ENCODE measurements at places on chromosomes 6 and 20.

GRCh38 chr6:51855310-51856082 lies 231.9 kb downstream of the PKHD1 start:
- peak; percentile 42 for DNase-seq

DNA sequence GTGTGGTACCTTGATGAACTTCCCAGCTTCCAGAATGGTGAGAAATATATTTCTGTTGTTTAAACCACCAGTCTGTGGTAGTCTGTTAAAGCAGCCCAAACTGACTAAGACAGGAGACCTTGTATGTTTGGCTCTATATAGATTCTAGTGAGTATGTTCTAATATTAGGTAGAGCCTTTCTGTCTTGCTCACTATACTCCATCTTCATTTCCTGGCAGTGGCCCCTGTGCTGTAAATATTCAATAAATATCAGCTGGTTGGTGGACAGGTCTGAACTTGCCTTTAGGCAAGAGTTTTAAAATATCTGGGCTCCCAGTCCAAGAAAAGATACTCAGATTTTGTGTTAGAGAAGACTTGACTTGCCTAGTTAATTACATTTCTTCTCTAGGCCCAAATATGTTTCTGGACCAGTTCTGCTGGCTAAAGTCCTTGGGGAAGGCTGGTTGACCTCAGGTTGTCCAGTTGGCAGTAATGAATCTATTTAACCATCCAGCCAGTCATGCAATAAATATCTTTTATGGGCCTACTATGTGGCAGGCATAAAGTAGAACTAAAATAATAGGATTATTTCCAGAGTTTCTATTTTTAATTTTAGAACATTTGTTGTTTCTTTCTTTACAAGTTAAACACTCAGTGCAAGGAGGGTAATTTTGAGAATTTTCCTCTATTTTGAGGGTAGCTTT lies 22.3 kb downstream of the PPP1R14C start:
- no peak for DNase-seq

- DNase-seq: no peak
Observed at GRCh38 chr6:168990019-168990751, 263.5 kb downstream of the THBS2 start.

DNA sequence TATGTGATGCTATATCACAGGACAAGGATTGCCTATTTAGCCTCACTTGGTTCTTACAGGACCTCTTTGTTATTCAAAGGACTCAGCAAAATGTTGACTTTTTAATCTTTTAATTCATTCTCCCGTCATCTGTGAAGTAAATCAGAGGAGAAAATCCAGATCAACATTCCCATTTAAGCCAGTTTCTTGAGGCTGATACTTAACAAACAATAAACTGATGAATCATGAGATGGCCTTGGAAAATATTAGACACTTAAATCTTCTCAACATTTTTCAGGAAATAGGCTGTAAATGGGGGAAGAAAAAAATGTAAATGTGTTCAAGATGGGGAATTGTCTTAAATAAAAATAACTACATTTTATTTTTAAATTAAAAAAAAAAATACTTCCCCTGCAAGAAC lies 55.9 kb upstream of the UBR2 start:
- no peak for DNase-seq

GRCh38 chr20:58988565-58988882 lies 7.5 kb downstream of the NELFCD start:
- no peak for DNase-seq

DNA sequence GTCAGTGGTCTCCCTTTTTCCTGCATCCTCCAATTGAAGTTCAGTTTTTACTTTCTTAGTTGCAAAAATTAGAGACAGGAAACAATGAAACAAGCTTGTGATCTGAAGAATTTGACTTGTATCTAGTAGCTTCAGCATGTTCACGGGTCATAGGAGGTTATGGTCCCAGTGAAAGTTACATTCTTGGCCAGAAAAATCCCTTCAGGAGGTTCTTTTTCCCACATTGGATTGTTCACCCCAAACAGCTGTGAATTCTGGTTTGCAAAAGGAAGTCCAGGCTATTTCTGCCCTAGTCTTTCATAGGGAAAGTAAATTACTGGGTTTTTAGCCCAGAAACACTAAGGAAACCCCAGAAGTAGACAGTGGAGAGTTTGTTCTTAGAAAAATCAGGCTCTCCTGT lies 8.1 kb downstream of the ANKS1A start:
- no peak for DNase-seq

DNA sequence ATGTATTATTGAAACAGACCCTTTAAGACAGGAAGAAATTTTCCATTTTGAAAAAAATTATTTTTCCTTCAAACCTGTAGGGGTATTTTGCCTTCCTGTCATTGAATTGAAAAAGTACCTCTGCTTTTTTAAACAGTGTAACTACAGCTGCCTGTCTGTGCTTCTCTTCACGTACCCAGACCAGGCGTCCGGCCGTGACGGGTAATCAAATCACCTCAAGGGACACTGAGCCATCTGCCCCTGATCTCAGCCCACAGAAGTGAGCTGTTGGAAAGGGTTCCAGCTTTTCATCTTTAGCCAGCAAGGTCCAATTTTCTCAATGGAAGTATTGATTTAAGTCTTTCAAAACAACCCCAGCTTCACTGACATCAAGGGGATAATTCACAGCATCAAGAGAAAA lies 58.0 kb downstream of the SLC35D3 start:
- no peak for DNase-seq

GRCh38 chr6:6659600-6660327 lies 71.2 kb downstream of the LY86 start:
- DNase-seq: no peak

- DNase-seq: no peak
Observed at GRCh38 chr20:25605148-25605547, 18.7 kb downstream of the NANP start.

- no peak for DNase-seq
Observed at GRCh38 chr6:156589281-156589680, 187.9 kb upstream of the ARID1B start.

DNA sequence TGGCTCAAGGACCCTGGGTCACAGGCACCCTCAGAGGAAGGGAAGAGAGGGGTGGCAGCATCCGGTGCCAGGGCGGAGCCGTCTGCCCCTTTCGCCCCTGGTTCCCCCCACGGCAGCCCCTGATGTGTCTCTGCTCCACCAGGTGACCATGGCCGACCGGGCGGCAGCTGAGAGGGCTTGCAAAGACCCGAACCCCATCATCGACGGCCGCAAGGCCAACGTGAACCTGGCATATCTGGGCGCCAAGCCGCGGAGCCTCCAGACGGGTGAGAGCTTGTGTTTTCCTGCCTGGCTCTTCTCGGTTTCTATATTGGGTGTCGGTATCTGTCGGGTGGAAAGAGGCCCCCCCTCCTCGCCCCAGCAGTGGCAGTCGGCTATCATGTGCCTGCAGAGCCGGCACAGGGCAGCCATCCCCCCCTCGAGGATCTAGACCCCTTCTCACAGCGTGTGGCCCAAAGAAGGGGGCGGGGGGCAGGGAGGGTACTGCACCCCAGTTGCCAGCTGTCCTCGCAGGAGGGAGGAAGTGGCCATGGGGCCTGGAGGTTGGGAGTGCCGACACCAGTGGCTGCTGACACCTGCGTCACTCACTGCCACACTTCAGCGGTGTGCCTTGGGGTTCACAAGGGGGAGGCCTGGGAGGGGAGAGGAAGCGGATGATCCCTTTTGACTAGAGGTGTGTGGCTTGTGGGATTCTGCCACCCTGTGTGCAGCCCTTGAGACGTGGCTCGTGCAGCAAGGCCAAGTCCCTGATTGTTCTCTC lies 1.5 kb downstream of the RBM38 start:
- no peak for DNase-seq

GRCh38 chr6:136564180-136564579 lies 14.0 kb upstream of the MAP7 start:
- DNase-seq: no peak

- no peak for DNase-seq
Observed at GRCh38 chr6:55567558-55567957, 11.4 kb downstream of the HMGCLL1 start.

GRCh38 chr20:58235010-58235409 lies 6.6 kb upstream of the ANKRD60 start:
- no peak for DNase-seq

DNA sequence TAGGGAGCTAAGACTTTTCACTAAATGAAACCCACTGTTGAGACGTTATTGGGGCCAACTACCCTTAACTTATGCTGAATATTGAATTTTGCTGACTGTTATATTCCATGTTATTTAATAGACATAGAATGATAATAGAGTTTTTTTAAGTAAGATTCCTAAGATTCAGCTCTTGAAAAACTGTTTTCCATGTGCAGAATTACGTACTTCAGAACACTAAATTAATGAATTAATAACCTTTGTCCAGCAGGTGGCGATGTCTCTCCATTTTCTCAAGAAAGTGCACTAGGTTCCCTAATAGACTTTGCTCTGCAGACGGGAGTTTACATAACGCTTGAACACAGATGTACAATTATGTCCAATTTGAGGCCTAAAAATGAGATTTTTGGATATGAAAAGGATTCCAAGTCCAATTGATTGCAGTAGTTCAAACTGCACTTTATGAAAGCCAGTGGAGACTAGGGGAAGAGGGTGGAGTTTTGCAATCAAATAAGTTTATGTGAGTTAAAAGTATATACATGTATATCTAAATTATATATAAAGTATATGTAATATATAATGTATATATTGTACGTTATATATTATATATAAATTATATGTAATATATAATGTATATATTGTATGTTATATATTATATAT lies 282.1 kb downstream of the UST start:
- peak; percentile 74 for DNase-seq

- DNase-seq: no peak
Observed at GRCh38 chr6:84415068-84415467, 187.6 kb upstream of the CEP162 start.

GRCh38 chr6:129446272-129447197 lies 263.4 kb downstream of the ARHGAP18 start:
- DNase-seq: no peak

- DNase-seq: no peak
Observed at GRCh38 chr6:140204154-140204553, 829.7 kb upstream of the CITED2 start.

DNA sequence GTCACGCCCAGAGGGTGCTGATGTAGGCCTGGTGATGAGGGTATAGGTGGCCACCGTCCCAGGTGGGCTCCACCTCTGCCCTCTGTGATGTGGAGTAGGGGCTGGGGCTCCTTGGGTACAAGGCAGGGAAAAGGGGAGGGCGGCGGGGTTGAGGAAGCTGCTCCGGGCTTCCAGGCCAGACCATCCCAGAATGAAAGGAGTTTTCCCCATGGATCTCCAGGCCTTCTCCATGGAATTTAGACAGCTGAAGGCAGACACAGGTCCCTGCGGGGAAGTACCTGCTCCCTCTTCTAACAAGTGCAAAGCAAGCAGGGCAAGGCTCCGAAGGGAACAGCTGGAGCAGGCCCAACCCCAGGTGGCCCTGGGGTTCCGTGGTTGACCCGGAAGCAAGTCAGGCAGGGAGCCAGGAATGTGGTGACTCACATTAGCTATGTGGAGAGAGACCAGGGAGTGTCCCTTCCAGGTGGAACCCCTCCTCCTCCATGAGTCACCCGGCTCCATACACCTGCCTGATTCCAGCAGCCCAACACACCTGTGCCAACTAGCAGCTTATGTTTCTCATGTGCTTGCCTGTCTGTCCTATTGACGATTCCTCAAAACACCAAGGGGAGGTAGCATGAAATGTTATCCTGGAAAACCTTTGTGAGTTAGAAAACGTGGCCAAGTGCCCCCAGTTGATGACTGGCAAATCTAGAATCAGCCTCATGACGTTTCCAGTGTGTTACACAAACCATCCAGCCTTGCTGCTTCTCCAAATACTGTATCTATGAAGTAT lies 59.7 kb upstream of the SNX9 start:
- DNase-seq: no peak

DNA sequence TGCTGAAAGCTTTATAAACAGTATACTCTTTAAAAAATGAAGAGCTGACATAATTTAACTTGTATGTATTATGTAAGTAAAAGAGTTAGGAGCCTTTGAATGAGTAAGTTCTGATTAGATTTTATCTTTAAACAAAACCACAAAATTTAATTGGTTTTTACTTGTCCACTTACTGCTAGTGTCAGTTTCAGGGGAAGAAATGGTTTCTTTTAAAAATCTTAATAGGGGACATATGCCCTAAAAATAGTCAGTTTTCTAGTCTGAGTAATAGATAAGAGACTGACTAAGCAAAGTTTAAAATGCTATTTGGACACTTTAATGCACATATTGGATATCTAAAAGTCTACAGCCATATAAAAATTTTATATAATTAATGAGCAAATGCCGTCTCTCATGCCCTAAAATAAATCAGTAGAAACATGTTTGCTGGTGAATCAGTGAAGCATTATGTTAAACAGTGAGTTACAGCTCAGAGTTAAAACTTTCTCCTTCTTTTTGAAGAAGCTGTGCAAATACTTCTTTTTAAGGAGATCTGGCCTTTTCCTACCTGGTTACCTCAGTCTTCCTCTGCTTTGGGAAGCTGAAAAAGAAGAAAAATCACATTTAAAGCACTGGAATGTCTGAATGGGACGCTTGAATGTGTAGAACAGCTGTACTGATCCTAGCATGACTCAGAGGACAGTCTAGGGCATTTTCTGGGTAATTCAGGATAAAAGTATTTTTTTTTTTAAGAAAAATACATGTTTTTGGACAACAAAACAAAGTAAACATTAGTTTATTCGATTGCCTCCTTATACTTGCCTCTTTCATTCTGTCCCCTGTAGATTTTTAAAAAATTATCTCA lies 55.3 kb downstream of the CDH26 start:
- DNase-seq: no peak

DNA sequence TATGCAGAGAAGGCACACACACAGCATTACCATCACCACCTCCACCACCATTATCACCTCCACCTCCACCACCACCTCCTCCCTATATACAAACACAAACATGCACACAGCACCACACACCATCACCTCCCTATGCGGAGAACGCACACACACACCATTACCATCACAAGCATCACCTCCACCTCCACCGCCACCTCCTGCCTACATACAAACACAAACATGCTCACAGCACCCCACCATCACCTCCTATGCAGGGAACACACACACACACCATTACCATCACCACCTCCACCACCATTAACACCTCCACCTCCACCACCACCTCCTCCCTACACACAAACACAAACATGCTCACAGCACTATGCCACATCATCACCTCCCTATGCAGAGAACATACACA lies 236.5 kb upstream of the AFDN start:
- DNase-seq: no peak

DNA sequence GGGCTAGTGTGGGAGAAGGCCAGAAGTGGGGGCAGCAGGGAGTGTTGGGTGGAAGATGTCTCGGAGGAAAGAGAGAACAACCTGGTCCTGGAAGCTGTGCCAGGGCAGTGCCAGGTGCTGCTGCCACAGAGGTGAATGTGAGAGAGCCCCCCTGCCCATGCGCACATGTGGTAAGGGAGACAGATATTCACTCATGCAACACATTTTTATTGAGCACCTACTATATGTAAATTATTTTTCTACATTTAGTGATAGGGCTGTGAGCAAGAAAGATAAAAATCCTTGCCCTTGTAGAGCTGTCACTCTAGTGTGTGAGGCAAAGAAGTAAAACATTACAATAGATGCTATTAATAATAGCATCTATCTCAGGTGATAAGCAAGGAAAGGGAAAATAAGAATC lies 471 bp downstream of the CLPSL1 start:
- DNase-seq: no peak

DNA sequence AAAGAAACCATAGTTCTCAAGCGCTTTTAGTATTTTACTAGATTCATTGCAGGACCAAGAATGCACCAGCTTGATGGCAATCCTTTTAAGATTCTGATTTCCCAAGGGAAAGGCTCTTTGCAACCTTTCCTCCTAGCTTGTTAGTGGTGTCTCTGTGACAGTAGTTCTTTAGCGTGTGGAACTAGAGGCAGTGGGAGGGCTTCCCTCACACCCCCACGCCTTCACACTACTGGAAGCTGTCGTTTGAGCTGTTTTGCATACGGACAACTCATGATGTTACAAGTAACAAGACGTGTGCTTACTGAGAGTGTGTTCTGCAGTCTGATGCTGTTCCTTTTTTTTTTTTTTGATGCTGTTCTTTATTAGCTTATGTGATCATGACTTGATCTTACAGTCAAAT lies 34.1 kb downstream of the EYA4 start:
- no peak for DNase-seq
